ENCODE measurements at places on chromosomes 12 and 14.

DNA sequence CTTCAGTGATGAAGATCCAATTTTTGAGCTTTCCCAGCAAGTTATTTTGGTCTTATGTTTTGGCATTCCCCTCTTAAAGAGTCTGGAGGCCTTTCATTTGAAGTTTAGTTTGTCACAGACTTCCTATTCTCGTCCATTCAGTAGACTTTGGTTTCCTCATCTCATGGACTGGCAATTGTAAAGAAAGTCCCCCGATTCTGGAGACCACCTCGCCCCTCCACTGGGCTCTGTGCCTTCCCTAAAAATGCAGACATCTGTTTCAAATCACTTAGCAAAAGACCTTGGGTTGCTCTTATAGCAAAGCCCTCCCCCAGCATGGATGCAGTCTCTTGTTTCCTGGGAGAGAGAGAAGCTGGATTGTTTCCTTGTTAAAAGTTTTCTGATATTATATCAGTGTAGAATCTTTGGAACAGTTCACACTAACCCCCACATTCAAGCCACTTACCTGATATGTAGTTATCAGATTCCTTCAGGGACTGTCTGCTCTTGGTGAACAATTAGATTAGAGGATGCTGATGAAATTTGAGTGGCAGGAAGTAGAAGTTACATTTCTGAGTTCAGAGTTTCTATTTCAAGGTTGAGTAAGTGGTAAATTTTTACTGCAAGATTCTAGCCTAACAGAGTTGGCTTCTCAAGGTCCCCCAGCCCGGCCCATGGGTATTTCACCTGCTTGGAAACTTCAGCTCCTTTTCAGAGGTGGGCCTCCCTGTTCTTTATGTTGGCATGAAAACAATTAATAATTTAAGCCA lies 56.3 kb downstream of the PLXNC1 start:
- no peak for ATAC-seq

GRCh38 chr12:25250744-25251730 lies at the start of gene KRAS:
Gene KRAS, minus strand, starts transcription at chr12:25250929.
- ATAC-seq = peak; percentile 90

DNA sequence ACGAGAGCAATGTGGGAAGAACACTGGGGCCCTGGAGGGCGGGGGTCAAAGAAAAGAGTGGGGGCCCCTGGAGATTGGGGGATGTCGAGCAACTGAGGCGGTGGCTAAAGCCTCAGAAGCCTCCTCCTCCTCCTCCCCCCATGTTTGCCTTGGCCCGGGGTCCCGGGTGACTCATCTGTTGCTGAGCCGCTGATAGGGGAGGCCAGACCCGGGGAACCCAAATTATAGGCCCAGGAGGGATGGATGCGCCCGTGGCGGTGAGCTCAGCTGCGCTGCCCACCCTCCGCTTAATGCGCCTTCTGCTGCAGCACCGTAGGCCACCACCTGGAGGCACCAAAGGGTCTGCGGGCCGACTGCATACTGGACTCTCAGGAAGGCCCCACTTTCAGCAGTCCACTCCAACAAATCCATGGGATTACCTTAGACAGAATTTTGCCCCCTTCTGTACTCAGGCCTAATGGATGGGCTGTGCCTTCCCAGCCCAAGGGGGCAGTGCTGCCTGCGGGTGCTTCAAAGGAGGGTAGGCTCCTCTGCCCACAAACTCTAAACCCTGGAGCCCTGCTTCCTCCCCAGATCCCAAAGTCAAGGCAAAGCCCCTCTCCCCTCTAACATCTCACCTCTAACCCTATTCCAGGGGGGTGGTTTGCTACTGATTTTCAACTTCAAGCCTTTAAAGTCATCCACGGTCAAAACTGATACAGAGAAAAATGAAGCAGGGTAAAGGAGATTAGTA lies 2.6 kb upstream of the WNT10B start:
- ATAC-seq = no peak

- no peak for ATAC-seq
These were observed 4.9 kb downstream of the PPP1R3E start for GRCh38 chr14:23297611-23298277.

- peak; percentile 50 for ATAC-seq
These were observed 41.0 kb downstream of the TRAF3 start for GRCh38 chr14:102817942-102818940.

GRCh38 chr12:54863948-54864618 lies 9.8 kb downstream of the MUCL1 start:
- no peak for ATAC-seq

GRCh38 chr12:101207086-101207780 lies 2.8 kb downstream of the SLC5A8 start:
- no peak for ATAC-seq

- peak; percentile 73 for ATAC-seq
These were observed 8.4 kb downstream of the OR6S1 start for GRCh38 chr14:20632831-20633691.

GRCh38 chr12:69555461-69555860 lies 29.8 kb upstream of the CCT2 start:
- ATAC-seq = no peak

DNA sequence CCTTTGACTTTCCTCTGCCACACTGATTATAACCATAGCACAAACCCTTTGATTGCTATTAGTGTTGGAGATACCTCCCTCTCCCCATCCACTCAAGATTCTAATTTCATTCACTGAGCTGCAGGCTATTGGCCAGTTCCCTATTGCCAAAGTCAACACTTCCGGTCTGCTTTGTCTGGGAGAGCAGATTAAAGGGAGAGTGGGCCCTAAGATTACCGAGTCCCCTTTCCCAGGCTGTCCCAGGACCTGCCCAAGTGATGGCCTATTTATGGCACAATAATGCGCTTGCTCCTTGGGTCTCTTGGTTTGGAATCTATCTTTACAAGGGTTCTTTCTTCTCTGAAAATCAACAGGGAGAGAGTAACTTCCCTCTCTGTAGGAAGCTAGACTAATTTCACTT lies 42.9 kb upstream of the LTBP2 start:
- ATAC-seq = no peak

DNA sequence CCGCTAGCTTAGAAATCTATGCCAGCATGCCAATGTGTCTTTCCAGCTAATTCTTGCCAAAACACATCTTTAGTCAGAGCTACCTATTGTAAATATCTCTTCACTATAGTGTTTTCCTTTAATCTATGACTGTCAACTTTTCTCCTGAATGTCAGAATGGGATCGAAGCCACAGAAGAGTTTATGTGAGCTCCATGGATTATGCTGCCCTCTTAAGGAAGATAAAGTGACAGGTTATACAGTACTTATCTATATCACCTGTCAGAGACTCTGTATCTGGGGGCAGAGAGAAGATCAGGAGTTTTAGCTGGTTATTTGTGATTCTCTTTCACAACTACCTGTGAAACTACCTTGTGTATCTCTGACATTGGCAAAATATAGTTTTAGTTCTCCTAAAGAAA lies 204.3 kb upstream of the SEL1L start:
- no peak for ATAC-seq

DNA sequence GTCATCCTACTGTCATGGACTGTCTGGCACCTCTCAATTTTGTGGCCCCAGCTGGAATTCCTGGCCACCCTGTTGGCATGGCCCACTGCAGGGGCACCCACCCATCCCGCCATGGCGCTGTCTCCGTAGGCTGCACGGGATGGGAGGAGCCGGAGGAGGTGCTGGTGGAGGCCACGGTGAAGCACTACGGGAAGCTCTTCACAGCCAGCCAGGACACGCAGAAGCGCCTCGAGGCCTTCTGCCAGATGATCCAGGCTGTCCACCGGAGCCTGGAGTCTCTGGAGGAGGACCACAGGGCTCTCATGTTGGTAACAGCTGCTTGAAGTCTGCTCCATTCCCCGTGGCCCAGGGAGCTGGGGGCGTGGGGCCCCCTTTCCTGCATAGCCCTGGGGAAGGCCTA lies 3.9 kb downstream of the CCDC197 start:
- ATAC-seq = no peak

DNA sequence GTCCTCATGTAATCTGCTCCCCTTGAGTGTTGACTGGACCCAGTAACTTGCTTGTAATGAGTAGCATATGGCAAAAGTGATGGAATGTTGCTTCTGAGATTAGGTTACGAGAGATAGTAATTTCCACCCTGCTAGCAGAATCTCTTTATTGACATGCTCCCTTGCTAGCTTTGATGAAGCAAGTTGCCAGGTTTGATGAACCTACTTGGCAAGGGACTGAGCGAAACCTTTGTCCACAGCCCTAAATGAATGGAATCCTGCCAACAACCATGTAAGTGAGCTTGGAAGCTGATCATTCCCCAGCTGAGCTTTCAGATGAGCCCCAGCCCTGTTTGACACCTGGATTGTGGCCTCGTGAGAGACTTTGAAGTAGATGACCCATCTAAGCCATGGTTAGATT lies 120.8 kb upstream of the PLXNC1 start:
- no peak for ATAC-seq

All from stimulated activated memory B cell treated with anti-CD40 and anti-IgM and Interleukin-4, amounts not matched to agents 10 μg/mL and 1 μg/mL and 100 μg/mL, for 72 hours (primary cell).